ENCODE measurements at places on chromosomes 6 and 20.

- no peak for DNase-seq
Measured at GRCh38 chr20:50318710-50319109, 128.1 kb downstream of the CEBPB start.

DNA sequence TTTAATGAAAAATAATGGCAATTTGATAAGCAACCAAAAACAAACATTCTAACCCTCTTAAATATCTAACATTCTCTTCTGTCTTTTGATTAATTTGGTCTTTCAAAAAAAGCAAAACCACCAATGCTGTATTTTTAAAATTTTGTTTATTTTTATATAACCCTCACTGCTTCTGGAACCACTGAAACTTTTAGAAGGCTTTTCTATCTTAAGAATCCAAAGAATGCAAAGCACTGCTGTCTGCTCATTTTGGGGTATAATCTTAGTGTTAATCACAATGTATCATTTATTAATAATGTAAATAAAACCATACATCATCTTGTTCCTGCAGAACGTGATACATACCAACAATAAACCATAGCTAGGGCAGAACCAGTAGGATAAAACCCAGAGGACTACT lies 14.0 kb downstream of the STK38 start:
- no peak for DNase-seq

- DNase-seq: no peak
Measured at GRCh38 chr20:2773812-2774211, 26.6 kb downstream of the CPXM1 start.

DNA sequence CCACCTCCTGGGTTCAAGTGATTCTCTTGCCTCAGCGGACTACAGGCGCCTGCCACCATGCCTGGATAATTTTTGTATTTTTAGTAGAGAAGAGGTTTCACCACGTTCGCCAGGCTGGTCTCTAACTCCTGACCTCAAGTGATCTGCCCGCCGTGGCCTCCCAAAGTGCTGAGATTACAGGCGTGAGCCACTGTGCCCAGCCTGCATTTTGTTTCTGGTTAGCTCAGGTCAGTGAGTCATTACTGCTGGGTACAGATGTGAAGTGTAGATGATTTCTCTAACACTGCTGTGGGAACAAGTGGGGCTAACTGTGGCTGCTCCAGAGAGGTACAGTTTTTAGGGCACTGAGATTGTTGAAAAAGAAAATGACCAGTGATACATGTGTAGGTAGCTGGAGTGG lies 188.6 kb downstream of the PRL start:
- no peak for DNase-seq

DNA sequence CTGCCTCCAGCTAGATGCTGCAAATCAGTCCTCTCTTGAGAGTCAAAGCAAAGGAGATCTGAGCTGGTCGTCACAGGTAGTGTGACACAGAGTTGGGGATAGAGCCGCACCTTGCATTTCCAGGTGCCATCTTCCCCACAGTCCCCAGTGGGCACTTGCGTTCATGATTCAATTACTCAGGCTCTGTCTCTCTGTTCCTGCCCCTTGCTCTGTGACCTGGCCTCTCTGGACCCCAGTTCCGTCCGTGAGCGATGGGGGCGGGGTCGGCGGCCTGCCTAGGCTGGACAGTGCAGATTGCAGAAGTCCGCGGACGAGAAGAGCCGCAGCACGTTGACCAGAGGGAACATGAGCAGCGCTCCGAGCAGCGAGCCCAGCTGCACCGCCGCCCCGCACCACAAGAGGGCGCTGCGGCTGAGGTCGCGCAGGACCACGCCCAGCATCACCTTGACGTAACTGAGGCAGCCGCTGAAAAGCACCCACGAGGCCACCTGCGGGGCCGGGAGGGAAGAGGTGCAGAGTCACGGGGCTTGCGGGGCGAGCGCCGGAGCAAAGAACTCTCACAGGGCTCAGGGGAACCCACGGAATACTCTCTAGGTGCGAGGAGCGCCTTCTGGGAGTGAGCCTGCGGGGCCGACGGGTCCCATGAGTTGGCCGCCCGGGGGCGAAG lies 7.4 kb downstream of the SLC52A3 start:
- DNase-seq: peak; percentile 40

GRCh38 chr6:152984513-152984872 lies 1.7 kb upstream of the FBXO5 start:
- no peak for DNase-seq

DNA sequence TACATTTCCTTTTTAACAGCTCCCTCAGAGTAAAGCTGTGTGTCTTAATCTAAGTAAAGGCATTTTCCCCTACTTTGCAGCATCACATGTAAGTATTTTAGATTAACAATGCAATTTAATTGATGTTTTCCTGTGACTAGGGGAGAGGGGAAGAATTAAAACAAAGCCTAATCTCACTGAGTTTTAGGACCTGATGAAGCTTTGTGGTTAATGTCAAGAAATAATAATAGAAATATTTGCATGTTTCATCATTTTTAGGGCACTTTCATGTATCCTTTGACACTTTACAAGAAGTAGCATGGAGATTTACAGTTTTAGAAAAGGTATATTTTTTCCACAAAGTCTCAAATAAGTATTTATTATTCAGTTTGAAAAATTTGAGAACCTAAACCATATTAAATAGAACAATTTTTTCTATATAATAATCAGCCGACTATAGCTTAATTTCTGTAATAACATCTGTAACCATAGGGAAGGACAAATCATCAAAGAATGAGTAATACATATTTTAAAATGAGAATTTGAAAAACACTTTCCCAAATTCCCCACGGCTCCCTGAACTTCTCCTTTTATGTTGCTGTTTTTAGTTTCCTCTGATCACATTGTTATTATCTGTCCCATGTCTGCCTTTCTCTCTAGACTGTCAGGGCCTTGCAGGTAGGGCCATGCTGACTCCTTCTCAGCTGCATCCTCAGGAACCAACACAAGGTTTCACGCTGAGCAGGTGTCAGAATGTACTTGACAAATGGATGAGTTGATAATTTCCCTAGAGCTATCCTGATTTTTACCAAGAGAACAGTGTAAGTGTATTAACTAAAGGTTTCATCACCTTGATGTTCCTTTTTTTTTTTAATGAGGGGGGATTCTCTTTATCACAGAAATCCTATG lies 338.1 kb downstream of the SYNE1 start:
- DNase-seq: no peak

DNA sequence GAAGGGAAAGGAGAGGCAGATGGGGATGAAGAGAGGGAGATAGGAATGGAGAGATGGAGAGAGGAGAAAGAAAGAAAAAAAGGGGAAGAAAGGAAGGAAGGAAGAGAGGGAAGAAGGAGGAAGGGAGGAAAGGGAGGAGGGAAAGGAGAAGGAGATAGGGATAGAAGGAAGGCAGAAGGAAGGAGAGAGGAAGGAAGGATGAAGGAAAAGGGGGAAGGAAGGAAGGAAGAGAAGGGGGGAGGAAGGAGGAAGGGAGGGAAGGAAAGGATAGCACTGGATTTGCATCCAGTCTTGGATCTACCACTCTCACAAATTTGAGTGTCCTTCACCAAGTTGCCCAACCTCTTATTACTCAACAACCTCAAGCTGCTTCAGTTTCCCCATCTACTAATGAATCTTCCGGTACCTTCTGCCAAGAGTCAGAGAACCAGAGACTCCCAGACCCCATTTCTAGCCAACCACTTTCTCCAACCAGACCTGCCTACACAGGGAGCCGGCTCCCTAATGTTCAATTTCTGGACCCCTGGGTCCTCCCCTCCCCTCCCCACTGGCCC lies 79.7 kb upstream of the FOXP4 start:
- DNase-seq: no peak

- no peak for DNase-seq
Measured at GRCh38 chr6:41713650-41714291, 21.6 kb downstream of the TFEB start.

All from hematopoietic multipotent progenitor cell treated with erythropoietin and hydrocortisone succinate and interleukin-3 and kit ligand, for 17 days (in vitro differentiated cells).